HFFc6 (cell line): ENCODE measurements at places on chromosomes 13 and 19. TPM values are rescaled to one million over a fixed set of nuclear protein-coding genes. Genes with fewer than 3 reads are reported as not detected.

Gene ZNF836
- total RNA-seq: 6.4 and 6.8 TPM in 2 replicates

- no peak for DNase-seq
These were observed 27.5 kb downstream of the TGDS start for GRCh38 chr13:94568443-94568842.

- DNase-seq: no peak
These were observed 15.1 kb downstream of the SLC25A30 start for GRCh38 chr13:45403081-45403480.

Gene APOC1
- total RNA-seq: 6.8 TPM in 1 of 3 replicates, not detected in the others

Gene TEAD2
- 16.4 to 23.1 TPM (median 16.8 TPM) in 3 replicates for total RNA-seq

DNA sequence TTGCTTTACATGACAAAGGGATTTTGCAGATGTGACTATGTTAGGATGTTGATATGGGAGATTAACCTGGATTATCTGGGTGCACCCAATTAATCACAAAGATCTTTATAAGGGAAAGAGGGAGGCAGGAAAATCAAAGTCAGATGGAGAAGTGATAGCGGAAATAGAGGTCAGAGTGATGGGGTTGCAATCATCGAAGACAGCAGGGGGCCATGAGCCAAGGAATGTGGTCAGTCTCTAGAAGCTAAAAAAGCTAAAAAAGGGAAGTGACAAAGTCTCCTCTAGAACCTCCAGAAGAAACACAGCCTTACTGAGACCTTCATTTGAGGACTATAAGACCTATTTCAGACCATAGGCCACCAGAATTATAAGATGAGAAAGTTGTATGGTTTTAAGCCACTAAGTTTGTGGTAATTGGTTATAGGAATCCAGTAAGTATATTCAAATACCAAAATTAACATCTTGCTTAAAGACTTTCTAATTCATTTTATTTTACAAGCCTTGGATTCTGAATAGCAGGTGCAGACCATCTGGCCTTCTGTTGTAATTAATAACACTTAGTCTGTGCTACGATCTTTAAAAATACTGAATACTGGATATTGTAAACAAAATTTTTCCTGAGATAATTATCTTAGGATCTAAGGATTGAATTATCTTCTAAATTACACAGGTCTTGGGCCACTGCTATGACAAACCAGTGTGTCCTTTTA, 493.4 kb upstream of the PCDH20 start:
- DNase-seq: no peak

Gene ZNF878
- total RNA-seq: not detected in 3 replicates

Gene LRRC4B
- total RNA-seq: 0.08 to 0.09 TPM in 2 of 3 replicates, not detected in the other

DNA sequence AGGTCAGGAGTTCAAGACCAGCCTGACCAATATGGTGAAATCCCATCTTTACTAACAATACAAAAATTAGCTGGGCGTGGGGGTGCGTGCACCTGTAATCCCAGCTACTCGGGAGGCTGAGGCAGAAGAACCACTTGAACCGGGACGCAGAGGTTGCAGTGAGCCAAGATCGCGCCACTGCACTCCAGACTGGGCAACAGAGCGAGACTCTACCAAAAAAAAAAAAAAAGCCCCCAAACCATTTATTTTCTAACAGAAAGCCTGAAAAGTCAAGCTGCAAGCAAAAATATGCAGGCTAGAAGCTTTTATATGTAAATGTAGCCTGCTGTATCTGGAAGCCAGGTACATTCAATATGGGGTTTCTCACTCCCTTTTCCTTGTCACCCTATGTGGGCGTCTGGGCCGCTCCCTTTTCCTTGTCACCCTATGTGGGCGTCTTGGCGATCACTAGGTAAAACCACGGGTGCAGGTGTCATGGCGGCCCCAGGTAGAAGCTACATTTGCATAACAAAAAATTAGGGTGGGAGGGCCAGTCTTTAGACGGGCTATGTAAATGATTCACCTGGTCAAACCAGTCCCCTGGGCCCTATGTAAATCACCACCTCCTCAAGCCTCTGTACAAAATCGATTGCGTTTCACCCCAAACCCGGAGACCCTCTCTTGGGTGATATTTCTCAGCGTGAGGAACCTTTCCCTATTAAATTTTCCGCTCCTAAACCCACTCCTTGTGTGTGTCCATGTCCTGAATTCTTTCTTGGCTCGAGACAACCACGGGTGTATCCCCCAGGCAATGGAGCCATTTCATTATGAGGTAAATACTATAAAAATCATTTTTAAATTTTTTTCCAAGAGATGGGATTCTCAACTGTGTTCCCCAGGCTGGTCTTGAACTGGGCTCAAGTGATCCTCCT, 2.1 kb downstream of the TRIM13 start:
- no peak for DNase-seq

Gene ZNF568
- total RNA-seq: 6.4 to 7.0 TPM (median 6.8 TPM) in 3 replicates

- DNase-seq: peak; percentile 62
These were observed 426.1 kb downstream of the EFNB2 start for GRCh38 chr13:106109391-106109791.

- no peak for DNase-seq
These were observed 10.4 kb upstream of the SACS start for GRCh38 chr13:23443878-23444277.

DNA sequence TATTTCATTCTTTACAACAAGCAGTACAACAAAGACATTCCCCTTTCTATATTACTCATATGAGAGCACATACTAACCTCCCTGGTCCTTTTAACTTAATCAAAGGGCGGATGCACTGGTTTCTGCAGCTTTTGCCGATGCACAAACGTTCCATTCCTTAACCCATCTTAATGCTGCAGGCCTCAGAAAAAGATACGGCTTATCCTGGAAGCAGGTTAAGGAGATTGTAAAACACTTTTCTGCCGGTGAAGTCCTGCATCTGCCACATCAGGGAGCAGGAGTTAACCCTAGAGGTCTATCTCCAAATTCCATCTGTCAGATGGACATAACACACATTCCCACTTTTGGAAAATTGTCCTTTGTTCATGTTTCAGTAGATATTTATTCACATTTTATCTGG, 11.5 kb upstream of the ZNF814 start:
- DNase-seq: no peak

- DNase-seq: peak; percentile 16
These were observed 14.1 kb upstream of the CCNA1 start for GRCh38 chr13:36418022-36418805.

DNA sequence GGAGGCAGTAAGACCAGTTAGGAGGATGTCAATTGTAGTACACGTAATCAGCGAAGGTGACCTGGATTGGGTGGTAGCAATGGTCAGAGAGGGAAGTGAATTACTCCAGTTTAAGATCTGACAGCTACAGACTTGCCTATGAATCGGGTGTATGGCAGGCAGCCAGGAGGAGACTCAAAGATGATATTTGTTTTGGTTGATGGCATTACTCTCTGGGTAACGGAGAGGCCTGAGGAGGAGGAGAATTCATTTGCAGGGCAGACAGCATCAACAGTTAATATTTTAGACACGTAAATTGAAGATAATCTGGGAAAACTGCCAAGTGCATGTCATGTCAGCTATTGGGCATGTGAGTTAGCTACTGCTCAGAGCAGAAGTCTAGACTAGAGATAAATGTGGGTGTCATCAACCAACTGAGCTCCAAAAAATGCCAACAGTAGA, 109.2 kb downstream of the SGCG start:
- peak; percentile 25 for DNase-seq
